Stimulated activated CD8-positive, alpha-beta memory T cell treated with anti-CD3 and anti-CD28 coated beads, Interleukin-7, amount 100 ng/mL, for 1 hour (primary cell): ENCODE measurements at places on chromosomes 5 and 9.

DNA sequence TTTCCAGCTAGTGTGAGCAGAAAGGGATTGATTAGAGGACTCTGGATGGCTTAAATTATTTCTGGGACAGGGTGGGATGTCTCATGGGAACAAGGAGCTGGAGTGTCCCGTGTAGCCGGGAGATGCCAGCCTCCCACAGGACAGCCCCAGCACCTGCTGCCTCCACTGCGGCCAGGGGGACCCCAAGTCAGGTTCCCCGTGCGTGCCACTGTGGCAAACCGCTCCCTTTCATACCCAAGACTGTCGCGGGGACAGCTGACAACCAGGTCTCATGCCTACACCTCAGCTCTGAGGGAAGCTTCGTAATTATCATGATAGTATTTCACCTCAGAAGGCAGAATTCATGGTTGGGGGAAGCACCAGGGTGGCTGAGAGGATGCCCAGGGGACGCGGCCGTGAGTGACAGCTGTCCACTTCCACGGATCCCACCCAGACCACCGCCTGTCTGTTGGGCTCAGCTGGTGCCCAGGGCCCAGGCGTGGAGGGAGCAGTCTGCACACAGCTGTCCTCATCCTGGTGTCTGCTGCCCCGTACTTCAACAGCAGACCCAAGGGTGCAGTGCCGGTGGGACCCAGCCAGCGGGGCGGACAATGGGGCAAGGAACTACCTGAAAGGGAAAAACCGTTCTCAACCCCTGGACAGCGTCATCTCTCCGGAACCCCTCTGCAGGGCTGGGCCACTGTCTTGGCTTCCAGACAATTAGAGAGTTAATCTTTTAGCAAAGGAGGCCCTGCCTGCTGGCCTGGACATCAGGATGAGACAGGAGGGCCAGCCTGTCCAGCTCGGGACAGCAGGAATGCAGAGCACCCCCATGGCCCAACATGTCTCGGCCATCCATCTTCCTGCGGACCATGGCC lies 166.9 kb downstream of the OLFM1 start:
- DNase-seq: no peak

DNA sequence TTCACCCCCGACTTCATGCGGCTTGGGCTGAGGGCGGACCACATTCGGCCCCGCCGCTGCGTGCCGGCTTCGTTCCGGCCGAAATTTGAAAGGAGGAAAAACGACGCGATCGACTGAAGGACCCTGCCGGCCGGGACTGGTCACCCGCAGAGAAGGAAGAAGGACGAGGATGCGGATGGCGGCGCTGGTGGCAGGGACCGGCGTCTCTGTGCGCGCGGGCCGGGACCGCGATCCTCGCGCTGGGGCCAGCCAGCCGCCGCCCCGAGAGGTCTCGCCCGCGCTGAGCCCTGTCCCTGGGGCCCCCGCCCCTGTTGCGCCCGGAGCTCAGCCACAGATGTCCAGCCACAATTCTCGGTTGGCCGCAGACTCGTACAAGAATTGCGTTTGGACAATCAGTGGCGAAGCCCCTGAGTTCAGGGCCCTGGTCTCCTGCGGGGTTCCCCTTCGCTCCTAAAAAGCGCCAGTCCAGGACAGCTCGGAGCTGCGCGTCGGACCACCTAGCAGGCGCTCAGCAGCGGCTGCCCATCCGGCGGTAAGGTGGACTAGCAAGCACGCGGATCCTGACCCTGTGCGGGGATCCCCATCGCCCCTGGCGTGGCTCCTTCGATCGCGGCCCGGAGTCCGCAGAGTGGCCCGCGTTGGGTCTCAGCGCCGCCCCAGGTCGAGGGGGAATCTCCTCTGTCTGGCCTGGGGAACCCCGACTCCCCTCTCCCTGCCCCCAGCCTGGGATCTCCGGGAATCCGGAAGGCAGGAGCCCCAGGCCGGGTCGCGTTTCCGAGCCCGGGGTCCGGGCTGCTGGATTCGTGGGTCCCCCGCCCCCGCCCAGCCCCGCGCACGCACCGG lies 21.3 kb downstream of the URM1 start:
- DNase-seq: no peak

- DNase-seq: no peak
Observed at GRCh38 chr5:89929834-89930233, 479.7 kb downstream of the CETN3 start.

GRCh38 chr9:132014218-132014805 lies 65.4 kb downstream of the MED27 start:
- no peak for DNase-seq

- DNase-seq: no peak
Observed at GRCh38 chr9:16871336-16872151, 1.1 kb upstream of the BNC2 start.

GRCh38 chr5:80837679-80838078 lies 122.5 kb upstream of the RASGRF2 start:
- no peak for DNase-seq

DNA sequence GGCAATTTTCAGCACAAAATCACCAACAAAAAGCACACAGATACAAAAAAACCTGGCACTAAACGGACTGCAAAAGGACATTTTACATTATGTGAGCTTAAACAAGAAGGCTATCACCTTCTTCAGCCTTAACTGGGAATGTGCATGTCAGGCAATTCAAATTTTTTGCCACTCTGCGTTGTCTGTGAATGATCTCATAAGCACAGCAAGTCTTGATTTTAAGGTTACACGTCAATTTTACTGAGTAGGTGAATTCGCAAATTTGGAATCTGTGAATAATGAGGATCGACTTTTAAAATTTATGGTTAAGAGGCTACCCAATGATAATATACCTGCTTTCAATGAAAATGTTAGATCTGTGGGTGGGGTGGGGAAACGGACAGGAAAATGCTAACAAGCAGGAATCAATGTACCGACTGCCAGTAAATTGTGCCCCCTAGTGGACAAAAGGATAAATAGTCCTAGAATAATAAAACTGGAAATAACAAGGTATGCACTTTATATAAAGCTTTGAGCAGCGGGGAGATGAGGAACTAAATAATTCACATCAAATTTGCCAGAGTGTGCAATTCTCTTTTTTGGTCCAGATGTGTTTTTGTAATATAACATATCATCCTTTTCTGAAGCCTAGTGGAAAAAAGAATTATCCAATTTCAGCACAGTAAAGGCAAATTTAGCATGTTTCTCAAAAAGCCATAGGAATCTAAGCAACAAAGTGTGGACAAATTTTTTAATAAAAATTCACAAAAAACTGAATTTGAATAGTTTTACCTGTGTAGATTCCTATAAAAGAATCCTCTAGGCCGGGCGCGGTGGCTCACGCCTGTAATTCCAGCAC lies 20.5 kb downstream of the EQTN start:
- no peak for DNase-seq

DNA sequence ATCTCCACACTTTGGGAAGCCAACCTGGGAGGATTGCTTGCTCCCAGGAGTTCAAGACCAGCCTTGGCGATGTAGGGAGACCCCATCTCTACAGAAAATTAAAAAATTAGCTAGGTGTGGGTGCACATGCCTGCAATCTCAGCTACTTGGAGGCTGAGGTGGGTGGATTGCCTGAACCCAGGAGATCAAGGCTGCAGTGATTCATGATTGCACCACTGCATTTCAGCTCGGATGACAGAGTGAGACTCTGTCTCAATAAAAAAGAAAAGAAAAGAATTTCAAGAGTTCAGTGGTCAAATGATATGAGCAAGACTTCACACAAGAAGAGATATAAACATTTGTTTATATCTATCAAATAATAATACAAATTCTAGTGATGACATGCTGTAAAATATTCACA lies 23.0 kb upstream of the MTAP start:
- no peak for DNase-seq

DNA sequence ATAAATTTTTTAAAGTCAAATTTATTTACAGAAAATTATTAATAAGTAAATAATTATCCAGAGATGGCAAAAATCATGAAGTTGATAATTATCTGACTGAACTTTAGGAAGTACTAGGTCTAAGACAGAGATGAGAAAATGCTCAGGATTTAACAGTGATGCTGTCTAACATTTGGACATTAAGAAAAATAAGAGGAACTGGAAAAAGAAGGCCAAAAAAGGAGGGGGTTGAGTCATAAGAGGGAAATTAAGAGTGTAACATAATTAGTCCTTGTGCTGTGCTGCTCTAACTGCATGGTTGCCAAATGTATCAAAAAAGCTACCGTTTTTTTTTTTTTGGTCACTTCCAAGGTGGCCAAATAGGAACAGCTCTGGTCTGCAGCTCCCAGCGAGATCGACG lies 35.4 kb upstream of the TUT7 start:
- DNase-seq: no peak

- no peak for DNase-seq
Observed at GRCh38 chr9:136204145-136204805, 653 bp downstream of the LHX3 start.

- no peak for DNase-seq
Observed at GRCh38 chr5:39523821-39524220, 99.0 kb upstream of the DAB2 start.

DNA sequence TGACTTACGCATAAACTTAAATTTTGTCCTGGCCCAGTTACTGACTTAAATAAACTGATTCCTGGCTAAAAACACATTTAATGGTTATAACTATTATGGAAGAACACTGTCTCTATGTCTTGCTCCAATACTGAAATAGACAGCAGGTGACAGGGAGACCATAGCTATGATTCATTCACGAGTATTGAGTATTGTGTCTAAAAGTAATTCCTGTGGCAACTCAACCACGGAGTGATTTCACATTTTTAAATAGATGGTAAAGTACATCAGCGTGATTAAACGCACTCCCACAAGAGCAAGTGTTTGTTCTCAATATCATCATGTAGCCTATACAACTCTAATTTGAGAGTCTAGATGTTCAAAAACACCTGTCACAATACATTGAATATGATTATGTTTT lies 35.9 kb upstream of the PCSK1 start:
- no peak for DNase-seq

DNA sequence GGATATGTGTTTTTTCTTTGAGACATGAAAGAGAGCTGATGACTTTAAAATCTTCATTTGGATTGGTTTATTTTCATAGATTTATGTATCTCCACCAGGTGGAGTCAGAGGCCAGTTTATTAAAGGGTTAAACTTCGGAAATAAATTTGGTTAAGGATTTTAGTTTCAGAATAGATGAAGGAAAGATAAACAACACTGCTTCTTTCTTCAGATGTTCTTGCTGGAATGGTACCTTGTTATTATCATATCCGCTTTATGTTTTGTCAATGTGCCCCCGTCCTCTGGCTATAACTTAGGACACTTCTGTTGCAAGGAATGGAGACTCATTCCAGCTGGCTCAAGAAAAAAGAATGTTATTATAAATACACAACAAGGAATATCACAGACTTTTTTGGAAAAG lies 81.2 kb downstream of the ALDH1A1 start:
- DNase-seq: no peak

DNA sequence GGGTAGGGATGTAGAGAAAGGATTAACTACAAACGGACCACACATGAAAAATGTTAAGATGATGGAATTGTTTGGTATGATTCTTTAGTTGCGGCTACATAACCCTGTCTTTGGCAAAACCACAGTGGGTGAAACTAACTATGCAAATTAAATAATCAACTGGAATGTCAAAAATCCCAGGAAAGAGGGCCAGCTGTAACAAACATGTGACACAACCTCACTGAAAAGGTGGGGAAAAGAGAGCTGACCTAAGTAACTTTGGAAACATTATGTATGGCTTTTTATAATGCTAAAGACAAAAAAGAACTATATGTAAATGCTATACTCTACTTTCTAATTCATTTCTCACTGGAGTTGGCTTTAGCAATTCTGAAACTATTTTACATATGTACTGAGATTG lies 252.0 kb downstream of the MRPS30 start:
- no peak for DNase-seq

- DNase-seq: no peak
Observed at GRCh38 chr5:176570044-176570443, 20.9 kb downstream of the CDHR2 start.

GRCh38 chr5:150065886-150066285 lies 20.5 kb downstream of the CSF1R start:
- DNase-seq: no peak

DNA sequence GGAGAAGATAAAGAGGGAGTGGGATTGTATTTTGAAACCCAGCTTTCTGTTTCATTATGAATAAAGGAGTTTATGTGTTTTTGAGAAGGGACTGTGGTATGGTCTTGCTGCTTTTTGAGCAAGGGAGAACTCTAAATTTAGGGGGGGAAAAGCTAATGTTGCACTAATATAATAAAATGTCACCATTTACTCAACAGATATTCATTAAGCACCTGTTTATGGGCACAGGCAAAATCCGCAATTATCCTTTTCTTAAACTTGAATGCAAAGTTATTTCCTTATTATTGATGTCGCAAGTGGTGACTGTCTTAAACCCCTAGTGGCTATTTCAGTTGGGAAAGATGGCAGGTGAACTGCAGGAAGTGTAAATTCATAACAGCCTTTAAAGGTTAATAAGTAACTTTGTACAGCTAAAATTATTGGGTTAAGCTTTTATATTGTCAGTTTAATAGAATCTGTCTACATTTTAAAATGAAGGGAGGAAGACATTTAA lies 1.5 kb downstream of the CDC42SE2 start:
- DNase-seq: no peak

DNA sequence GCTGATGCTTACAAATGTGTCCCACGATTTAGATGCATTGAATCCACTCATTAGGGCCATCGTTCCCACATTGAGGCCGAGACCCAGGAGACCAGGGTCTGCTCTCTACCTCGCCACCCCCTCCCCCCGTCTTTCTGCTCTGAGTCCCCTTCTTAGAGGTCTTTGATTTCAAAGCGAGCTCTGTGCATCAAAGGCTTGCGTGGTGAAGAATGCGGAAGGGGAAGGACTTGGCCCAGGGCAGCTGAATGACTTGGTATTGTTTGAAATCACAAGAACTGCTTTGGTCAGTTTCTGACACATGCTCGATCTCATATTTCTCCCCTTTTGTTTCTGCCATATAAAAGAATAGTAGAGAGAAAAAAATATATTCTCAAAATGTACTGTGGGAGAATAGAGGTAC lies 78.3 kb upstream of the IRX1 start:
- no peak for DNase-seq

GRCh38 chr9:129875687-129876395 lies 40.6 kb downstream of the USP20 start:
- no peak for DNase-seq

DNA sequence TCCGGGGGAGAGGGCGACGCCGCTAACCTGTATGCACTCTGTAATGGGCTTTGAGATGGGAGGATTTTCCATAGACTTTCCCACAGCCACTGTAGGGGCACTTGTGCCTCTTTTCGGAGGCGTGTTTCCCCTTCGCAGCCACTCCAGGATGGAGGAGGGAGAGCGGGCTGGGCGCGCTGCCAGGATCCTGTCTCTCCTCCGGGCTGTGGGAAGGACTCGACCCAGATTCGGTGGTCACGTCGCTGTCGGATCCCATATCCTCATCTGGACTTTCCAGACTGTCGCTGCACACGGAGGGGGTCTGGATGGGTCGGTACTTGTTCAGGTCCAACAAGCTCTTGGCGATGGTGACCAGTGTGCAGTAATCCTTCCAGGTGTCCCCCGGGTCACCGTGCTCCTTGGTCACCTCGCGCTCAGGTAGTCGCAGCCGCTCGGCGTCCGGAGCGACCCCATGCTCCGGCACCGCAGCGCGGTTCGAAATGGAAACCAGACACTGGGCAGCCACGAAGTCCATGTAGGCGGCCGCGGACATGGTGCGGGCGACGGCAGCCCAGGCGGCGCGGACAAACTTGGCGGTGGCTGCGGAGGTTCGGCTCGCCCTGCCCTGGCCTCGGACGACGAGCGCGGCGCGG lies 1.5 kb downstream of the KLF9 start:
- DNase-seq: no peak
